ENCODE measurements at places on chromosomes 12 and 14.

GRCh38 chr14:44970907-44971306 lies 8.9 kb downstream of the TOGARAM1 start:
- DNase-seq: no peak

GRCh38 chr12:53481939-53482586 lies 17.2 kb downstream of the MAP3K12 start:
- DNase-seq: no peak

- DNase-seq: no peak
Observed at GRCh38 chr12:7078163-7078562, 14.1 kb downstream of the C1R start.

DNA sequence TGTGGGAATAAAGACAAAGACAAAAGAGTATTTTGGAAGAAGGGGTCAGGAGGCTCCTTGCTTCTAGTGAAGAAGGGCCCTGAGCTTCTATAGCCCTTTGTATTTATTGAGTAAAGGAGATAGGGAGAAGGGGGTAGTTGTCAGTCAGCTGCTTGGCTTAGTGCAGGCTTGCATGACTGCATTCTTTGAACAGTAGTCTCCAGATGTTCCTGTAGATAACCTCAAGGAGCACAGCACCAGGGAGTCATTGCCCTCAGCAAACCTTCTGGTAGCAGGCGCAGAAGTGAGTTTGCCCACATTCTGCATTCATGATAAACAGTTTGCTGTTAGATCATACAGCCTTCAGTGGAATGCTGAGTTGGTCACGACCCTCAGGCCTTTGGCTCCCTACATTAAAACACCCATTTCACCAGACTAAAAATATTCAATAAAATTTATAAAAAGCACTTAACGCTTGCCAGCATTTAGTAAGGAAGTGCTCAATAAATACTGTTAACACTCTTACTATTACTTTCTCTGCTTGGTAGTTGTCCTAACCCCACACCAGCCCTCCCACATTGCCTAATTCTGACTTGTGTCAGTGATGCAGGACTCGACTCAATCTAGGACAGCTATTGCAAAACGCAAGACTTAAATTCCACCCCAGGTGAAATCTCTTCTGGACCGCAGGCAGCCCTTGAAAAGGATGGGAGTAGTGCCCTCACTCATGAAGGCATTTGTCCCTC lies 3.0 kb upstream of the DHRS4 start:
- DNase-seq: peak; percentile 35

- no peak for DNase-seq
Observed at GRCh38 chr12:104469523-104469922, 12.8 kb downstream of the CHST11 start.

- DNase-seq: no peak
Observed at GRCh38 chr14:100688598-100689461, 37.9 kb upstream of the DLK1 start.

GRCh38 chr12:65624554-65625086 lies 199.7 kb upstream of the HMGA2 start:
- DNase-seq: no peak

Measured in erythroblast (primary cell).